Nephron progenitor cell (in vitro differentiated cells): ENCODE measurements at places on chromosomes 1 and 21.

DNA sequence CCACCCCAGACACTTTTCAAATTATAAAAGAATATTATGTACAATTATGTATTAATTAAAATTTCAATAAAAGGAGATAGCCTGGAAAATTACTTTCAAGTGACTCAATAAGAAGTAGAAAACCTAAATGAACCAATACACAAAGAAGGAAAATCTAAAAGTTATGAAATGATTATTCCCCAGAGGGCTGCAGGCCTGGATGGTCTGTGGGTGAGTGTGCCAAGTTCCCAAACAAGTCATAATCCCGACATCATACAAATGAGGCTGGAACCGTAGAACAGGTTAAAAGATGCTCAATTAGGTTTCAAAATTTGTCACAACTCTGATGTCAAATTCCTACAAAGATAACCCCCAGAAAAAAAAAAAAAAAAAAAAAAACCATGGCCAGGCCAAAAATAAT, 12.7 kb downstream of the SPATC1L start:
- no peak for DNase-seq

DNA sequence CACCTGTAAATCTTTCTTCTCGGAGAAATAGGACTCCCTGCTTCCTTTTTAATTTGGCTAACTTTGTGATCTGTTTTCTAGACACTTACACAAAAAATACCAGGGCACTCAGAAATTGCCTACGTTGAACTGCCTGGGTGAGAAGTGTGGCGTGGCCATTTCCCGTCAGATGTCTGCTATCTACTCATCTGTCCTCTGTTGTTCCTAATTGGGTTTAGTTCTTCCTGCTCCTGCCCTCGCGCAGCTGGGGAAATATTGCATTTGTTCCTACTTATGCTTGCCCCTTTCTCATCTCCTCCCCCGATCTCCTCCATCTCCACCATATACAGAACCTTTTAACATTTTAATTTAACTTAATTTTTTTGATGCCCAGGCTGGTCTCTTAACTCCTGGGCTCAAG, 55.1 kb downstream of the CD58 start:
- DNase-seq, result no peak

DNA sequence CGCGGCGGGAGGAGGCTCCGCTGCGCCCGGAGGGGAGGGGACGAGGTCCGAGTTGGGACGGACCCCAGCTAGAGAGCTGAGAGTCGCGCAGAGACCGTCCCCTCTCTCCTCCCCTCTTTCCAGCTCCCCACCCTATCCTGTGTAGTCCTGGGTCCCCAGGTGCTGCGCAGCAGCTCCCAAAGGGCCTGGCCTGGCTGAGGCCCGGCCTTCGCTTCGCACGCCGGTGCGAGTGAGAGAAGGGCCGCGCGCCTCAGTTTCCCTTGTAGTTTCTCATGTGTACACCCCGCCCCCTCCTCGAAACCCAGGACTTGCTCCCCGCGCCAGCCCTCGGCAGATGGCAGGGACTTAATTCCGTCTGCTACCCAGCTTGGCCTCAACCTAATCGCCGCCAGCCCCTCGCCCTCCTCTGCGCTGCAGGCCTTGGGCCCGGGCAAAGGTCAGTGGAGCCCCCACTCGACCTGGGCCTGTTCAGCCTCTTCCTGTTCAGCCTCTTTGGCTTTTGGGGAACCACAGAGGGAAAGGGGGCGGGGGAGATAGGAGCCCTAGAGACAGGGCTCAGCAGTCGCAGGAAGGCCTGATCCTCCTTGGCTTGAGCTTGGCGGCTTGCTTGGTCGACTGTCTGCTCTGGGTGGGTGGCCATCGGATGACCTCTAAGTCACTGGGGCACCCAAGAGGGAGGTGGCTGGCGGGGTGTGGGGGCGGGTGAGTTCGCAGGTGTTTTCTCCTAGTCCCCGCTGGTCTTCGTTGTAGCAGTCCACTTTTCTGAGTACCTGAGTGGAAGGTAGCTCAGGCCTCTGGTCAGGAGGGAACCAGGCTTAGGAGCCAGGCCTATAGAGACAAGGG, 1.0 kb downstream of the ZNF687 start:
- DNase-seq, result peak; percentile 40

DNA sequence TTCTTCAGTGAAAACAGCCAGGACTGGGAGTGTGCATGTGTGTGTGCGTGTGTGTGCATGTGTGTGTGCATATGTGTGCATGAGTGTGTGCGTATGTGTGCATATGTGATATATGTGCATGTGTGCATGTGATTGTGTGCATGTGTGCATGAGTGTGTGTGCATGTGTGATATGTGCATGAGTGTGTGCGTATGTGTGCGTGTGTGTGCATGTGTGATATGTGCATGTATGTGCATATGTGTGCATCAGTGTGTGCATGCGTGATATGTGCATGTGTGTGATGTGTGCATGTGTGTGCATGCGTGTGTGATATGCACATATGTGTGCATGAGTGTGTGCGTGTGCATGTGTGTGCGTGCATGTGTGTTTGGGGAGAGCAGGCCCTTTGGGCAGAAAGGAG, 89.8 kb downstream of the ITPKB start:
- DNase-seq, result no peak
